SIG-M5 (cell line): ENCODE measurements at places on chromosomes 7 and 10.

- DNase-seq: no peak
These were observed 55.3 kb downstream of the SH3PXD2A start for GRCh38 chr10:103800089-103800488.

GRCh38 chr10:128860574-128860973, 606.5 kb upstream of the MGMT start:
- no peak for DNase-seq

DNA sequence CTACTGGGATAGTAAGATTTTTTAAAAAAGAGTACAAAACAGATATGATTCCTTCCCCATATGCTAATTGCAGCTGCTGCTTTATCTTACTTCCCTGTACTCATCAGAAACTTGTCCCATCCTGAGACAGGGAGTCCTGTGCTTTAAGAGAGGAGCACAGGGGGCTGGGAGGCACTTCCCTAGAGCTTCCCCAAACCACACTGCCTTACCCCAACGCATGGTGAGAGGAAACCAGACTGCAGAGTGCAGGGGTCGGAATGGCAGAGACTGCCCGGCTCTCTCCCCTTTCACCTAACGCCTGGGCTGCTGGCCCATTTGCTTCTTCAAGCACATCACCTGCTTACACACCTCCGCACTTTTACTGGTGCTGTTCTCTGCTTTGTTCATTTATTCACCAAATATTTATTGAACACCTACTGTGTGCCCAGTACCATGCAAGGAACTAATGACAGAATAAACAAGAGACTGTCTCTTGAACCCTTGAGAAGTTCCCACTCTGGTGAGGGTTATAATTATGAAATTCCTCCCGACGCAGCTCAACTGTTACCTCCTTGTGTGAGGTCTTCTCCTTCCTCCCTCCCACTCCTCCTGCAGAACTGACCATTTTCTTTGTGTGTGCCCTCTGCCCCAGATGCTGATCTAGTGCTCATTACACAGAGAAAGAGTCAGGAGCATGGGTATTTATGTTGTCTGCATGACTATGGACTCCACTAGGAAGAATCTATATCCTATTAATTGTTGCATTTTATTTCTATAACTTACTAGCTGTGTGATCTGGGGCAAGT, 289.7 kb downstream of the TCF7L2 start:
- DNase-seq: no peak

- DNase-seq: no peak
These were observed 184.8 kb upstream of the GALNT17 start for GRCh38 chr7:70947181-70947580.

DNA sequence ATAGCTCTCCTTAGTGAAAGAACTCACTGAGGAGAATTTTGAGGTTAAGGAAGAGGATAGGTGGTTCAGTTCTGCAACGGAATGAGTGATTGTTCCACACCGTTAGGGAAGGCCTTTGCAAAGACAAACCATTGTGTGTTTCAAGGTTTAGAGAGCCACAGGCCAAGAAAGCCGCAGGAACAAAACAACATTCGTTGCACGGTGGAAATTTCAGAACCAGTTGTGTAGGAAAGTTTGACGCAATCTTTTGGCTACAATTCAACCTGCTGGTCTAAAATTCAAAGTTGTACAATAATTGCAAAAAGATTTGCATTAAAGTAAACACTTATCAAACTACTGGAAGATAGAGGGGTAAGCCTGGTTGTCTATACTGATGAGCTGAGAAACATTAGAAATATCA, 91.4 kb downstream of the FAM107B start:
- DNase-seq: no peak

DNA sequence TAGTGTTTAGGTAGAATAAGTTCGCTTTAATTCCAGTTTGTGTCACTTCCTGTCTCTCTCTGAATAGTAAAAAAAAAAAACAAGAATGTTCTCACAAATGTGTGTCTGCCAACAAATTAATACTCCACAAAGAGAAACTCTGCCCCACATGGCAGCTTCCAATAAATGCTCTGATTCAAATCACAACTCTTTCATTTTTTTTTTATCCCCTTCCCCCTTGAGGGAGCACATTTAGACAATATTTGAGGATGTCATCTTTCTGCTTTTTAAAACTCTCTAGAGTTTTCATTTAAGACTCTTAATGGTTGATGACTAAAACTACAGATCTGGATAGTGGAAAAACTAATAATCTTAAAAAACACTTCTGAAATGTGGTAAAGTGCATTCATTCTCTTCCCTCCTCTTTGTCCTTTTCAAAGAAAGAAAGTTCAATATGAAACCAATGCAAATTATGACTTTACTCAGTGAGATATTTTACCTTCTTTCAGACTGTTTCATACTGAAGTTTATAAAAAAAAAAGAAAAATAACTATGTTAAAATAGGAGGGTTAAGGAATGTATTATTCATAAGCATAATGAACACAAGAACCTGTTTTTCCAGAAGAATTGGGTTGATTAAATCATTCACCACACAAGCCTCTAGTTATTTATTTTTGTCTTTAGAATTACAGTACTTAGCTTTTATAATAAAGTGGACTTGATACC, 42.3 kb downstream of the ARID5B start:
- DNase-seq: no peak

- no peak for DNase-seq
These were observed 26.9 kb downstream of the RAMP3 start for GRCh38 chr7:45184326-45185027.

- DNase-seq: no peak
These were observed 97.5 kb upstream of the PHYHIPL start for GRCh38 chr10:59078978-59079377.

GRCh38 chr7:3588341-3588740, 287.3 kb downstream of the SDK1 start:
- DNase-seq: no peak

DNA sequence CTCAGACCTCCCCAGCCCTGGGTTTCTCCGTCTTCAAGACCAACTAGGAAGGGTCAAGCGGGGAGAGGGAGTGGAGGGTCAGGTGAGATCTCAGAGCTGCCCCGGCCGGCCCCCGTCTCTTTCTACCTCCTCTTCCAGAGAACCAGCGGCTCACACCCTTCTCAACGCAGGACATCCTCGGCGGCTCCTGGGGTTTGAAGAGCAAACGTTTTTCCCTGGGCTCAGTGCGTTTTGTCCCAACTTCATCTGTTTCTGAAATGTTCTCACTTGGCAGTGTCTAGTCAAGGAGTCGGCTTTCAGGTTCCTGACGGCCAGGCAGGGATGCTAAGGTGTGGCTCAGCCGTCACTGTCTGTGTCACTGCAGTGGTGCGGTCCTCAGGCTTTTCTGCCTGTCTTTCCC, 416.4 kb upstream of the FOXK1 start:
- DNase-seq: no peak

DNA sequence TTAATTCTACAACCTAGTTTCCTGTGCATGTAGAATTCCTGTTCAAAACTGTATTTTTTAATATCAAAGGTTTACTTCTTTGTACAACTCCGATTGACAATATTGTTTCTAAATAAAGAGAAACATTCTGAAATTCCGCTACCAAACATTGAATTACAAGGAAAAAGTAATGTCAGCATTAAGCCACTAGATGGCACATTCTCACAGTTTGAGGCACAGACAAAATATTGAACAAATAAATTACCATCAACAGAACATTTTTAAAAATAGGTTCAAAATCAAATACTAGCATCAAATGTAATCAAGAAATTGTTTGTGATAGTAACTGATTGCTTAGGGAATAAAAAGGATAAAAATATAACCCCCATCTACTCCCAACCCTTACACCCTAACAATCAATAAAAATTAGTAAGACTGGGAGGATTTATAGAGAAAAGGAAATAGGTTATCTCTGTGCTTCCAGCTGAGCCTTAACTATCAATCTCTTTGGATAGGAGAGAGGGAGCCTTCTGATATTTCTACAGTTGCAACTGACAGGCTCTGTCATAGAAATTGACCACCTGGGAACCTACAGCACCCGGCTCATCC, 86.6 kb upstream of the C7orf33 start:
- DNase-seq: no peak

- no peak for DNase-seq
These were observed 28.5 kb downstream of the TPST1 start for GRCh38 chr7:66233638-66234037.

DNA sequence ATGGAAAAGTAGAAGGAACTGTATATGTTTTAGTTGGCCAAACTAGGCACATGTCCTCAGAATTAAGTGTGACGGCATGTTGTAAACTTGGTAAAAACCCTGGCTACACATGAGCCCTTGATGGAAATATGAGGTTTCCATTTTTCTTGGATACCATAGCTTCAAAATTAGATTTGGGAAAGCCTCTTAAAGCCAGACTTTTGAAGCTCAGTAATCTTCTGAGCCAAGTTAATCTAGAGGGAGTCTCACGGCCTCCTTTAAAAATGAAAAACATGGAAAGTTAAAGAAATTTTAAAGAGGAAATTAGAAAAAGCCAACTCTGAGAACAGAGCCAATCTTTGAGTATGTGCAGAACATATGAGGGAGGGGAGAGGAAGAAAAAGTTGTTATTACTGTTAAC, 376.0 kb downstream of the CTNNA3 start:
- DNase-seq: no peak

DNA sequence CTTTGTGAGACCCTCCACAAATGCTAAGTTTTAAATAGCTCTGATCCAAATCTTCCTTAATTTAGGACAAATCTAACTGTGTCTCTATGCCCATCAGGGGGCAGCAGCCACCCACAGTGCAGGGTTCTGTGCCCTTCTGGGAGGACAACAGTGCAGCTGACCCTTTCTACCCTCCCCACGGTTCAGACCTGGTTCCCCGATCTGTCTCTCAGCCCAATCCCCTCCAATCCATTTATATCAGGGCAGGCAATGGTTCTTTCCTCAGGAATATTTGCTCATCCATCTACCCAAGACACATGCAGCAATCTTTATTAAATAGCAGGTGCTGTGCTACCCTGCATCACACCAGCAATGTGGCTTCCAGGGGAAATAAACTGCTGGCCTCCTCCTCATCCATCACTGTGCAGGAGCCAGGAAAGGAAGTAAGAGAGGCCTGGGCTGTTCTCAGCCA, 4.0 kb upstream of the RBM28 start:
- DNase-seq: no peak

- no peak for DNase-seq
These were observed 39.2 kb upstream of the OTUD1 start for GRCh38 chr10:23399701-23400144.

DNA sequence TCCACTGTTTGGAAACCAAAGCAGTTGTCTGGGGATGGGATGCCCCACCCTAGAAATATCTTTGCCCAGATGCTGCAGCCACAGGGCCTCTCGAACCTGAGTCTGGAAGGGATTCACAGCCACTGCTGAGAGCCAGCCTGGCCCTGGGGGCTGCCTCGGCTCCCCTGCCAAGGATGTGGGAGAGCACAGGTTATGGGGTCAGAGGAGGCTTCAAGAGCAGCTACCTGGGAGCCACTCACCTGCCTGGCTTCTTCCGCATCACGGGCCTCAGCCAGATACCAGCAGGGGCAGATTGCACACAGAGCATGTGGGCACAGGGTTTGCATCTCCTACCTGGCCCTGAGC, 5.4 kb upstream of the PWWP2B start:
- no peak for DNase-seq

- no peak for DNase-seq
These were observed 1140.0 kb upstream of the AUTS2 start for GRCh38 chr7:68458010-68458908.

DNA sequence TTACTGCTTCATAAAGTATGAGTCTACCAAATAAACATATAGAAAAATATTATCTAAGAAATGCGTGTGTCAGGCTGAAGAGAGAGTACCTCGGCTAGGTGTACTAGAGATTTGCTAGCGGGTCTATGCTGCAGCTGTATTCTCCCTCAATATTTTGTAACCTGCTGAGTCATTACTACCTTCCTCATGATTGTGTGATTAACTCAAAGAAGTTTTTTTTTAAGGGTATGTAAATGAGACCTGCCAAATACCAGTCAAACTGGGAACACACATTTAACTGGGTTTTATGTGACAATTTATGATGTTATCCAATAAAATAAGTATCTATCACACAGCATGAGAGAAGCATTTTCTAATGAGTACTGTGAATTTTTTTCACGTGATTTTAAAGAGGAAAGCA, 180.4 kb downstream of the RNF133 start:
- DNase-seq: no peak

DNA sequence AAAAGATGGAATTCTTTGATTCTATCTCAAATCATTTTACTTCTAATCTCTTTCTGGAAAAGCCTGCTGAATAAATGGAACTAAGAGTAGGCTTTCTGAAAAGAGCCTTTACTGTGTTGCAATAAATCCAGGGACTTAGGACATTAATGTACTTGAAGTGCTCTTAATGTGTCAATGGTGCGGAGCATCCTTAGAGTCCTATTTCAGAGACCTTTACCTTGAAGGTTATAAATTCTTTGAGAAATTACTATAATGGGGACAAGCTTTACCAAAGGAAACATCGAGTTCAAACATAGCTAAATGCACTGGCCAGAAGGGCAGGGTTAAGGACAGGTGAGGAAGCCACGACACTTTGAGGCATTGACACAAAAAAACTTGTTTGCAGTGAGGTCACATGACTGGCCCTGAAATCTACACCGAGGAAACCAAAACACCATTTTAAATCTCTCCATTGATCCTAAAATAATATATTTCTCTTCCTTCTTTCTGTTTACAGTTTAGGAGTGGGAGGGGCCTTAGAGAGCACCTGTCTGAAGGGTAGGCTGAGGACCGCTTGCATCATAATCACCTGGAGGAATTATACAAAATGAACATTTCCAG, 48.1 kb upstream of the EXOC6 start:
- DNase-seq: no peak

- no peak for DNase-seq
These were observed 99.3 kb upstream of the DDC start for GRCh38 chr7:50664461-50664922.

DNA sequence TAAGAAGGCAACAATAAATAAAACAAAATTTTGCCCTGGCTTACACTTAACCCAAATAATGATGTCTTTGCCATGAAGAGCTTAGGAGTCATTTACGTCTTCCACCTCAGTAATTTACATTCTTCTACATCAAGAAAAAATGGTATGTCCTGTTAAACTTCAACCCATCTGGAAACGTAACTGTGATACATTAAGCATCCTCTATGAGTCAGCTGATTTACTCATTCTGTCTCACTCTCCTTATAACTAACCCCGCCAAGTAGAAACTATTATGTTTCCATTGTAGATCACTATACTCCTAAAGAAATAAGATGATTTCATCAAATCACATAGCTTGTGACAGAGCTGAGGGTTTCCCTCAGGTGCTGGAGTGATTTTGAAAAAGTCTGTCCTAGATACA, 330.7 kb downstream of the CDC14C start:
- DNase-seq: no peak

GRCh38 chr7:105315357-105315756, 73.4 kb downstream of the SRPK2 start:
- DNase-seq: no peak

GRCh38 chr10:26479766-26480492, 41.8 kb downstream of the APBB1IP start:
- DNase-seq: no peak

DNA sequence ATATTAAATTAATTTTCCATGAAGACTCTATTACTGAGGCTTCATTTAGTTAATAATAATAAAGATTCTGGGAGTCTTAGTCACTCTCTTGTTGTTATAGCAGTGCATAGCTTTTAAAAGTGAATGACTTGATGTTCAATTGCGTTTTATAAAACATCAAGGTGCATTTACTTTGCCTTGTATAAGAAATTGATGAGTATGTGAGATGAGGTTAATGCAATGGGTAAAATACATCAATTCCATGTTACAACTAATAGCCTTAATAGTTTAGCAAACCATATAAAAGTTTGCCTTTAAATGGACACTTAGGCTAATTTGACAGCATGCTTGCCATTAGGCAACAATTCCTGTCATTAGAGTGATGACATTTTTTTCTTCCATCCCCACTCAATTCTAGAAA, 173.6 kb upstream of the TEX47 start:
- DNase-seq: no peak

GRCh38 chr10:24866604-24867583, 85.5 kb downstream of the PRTFDC1 start:
- DNase-seq: no peak
